ENCODE measurements at places on chromosomes 3 and 15.

DNA sequence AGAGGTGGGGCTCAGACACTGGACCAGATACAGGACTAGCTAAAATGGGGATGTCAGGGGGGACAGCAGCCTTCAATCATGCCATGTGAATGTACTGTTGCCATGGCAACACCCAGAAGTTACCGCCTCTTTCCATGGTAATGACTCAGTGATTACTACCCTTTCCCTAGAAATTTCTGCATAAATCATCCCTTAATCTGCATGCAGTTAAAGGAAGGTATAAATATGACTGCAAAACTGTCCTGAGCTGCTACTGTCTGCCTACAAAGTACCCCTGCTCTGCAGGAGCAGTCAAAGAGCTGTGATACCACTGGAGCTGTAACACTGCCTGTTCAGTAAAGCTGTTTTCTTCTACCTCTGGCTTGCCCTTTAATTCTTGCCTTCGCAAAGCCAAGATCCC is 168.2 kb downstream of the PEAK1 start:
- DNase-seq = peak; percentile 30

GRCh38 chr3:105334138-105334882 is 32.4 kb upstream of the ALCAM start:
- no peak for DNase-seq

- peak; percentile 92 for DNase-seq
These were observed 12.1 kb upstream of the RTP2 start for GRCh38 chr3:187714404-187714979.

DNA sequence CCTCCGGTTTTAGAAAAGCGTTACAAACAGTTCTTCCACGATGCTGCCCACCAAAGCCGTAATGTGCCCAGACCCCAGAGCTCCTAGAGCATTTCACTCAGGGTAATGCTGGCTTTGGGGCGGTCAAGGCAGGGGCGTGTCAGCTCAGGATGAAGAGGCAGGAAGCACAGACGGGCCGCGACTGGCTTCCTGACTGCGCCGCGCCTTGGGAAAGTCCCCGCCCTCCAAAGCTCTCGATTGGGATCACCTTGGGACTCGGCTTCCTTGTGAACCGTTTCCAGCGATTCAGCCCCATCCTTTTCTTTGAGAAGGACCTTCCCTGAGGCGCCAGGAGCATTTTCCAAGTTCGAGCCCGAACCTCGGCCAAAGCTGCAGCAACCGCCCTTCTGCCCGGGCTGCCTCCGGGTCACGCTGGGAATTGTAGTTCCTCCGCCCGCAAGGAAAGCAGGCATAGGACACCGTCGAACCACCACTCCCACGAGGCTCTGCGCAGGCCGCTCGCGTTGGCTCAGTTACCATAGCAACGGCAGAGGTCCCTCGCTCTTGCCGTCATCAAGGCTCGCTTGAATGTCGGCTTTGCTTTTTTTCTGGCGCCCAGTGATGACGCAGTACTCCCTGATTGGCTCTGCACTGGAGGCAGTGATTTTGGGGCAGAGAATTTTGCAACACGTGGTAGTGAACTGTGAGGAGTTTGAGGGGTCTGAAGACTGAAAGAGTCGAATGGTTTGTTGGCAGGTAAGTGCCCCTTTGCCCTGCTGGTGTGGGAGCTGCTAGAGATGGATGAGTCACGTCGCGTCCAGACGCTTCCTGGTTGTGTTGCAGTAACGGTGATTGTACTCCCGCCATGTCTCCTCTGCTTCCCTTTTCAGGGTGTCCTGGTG is at the start of the genes CCDC191 and QTRT2:
Gene CCDC191 (minus strand): TSS at position 397 of the 881 bp plus-strand sequence. CDS start 60 bp downstream, at position 337.
Gene QTRT2 (plus strand): TSS at position 608 of the 881 bp plus-strand sequence. CDS start 8,521 bp downstream, outside the sequence.
- peak; percentile 96 for DNase-seq

DNA sequence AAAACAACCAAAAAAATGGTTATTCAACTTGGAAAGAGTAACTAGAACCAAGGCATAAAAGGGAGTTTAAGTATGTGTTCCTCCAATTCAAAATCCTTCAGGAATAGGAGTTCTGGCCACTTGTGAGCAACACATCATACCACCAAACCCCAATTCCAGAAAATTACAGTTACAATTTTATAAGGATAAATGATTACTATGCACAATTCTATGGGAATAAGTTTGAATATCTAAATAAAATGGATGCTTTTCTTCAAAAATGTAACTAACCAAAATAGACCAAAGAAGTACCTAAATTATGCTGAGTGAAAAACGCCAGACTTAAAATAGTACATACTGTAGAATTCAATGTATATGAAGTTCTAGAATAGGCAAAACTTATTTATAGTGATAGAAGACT is 4.6 kb downstream of the HLTF start:
- no peak for DNase-seq

- DNase-seq = no peak
These were observed 31.3 kb downstream of the THSD4 start for GRCh38 chr15:71146580-71146982.

DNA sequence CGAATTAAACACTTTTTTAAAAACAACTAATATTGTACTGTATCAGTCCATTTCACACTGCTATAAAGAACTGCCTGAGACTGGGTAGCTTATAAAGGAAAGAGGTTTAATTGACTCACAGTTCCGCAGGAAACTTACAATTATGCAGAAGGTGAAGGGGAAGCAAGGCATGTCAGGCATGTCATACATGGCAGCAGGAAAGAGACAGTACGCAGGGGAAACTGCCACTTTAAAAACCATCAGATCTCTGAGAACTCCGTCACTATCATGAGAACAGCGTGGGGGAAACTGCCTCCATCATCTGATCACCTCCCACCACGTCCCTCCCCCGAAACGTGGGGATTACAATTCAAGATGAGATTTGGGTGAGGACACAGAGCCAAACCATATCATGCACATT is 162.8 kb upstream of the TPM1 start:
- DNase-seq = no peak

GRCh38 chr3:194983121-194983520 is 287.8 kb downstream of the XXYLT1 start:
- DNase-seq = no peak

- no peak for DNase-seq
These were observed 66.4 kb downstream of the TCF12 start for GRCh38 chr15:56984681-56985481.

GRCh38 chr3:173128633-173129032 is 12.4 kb downstream of the SPATA16 start:
- DNase-seq = no peak

GRCh38 chr3:181311186-181311585 is 321.6 kb upstream of the DNAJC19 start:
- DNase-seq = no peak

DNA sequence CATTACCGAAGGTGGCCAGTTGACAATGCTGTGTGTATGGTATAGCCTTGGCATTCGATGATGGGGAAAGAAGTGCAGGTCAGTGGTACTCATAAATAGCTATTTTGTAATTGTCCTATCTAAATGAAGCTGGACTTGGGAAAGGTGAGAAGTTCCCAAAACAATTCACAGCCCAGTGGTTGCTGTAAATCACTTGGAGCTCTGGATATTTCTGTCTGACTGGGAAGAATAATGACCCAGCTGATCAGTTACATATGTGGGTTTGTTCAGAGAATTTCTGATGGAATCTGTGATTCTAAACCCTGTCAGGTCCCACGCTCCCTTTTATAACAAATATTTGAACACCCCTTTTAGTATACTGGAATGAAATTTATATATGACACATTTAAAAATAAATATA is 133.9 kb upstream of the PFN2 start:
- DNase-seq = no peak

DNA sequence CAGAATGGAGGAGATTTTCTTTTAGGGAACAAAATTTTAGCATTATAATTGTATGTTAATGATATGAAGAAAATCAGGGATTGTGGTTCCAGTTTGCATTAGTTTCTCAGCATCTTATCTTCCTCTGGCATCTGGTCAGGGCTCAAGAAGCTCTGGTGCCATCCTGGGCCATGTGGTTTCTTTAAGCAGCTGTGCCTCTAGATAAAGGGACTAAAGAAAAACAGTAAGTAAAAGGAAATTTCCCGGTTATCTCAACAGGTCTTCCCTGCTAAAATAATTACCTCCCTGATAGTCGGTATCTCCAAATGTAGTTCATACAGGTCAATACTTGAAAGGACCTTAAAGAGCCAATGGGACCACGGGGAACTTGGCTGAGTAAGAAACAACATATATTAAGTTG is 375.1 kb upstream of the RBMS3 start:
- no peak for DNase-seq

- DNase-seq = no peak
These were observed 28.9 kb downstream of the EAF1 start for GRCh38 chr3:15456321-15456720.

DNA sequence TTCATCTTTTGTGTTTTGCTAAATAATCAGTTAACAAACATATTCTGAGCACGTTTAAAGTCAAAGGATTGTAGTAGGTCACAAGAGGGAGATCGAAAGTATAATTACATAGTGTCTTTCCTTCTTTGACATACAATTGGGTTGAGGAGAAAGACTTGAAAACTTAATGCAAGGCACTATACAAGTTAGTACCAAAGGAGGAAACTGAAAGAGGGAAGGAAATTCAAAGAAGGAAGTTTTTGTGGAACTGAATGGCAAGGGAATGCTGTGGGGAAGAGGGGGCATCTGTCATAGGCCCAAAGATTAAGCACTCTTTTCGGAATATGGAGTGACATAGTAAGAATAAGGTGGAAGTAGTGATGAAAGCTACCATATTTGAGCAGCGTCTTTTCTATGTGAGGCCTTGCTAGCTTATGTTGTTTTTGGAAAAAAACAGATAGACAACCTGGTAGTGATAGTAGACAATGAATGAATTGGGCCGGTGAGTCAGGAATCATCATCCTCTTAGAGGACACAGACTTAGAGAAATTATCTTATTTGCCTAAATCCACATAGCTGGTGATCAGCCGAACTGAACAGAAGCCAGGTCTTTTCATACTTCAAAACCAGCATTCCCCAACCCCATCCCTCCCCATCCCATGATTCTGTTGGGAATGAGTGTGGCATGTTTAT is 10.2 kb downstream of the MBNL1 start:
- DNase-seq = no peak

DNA sequence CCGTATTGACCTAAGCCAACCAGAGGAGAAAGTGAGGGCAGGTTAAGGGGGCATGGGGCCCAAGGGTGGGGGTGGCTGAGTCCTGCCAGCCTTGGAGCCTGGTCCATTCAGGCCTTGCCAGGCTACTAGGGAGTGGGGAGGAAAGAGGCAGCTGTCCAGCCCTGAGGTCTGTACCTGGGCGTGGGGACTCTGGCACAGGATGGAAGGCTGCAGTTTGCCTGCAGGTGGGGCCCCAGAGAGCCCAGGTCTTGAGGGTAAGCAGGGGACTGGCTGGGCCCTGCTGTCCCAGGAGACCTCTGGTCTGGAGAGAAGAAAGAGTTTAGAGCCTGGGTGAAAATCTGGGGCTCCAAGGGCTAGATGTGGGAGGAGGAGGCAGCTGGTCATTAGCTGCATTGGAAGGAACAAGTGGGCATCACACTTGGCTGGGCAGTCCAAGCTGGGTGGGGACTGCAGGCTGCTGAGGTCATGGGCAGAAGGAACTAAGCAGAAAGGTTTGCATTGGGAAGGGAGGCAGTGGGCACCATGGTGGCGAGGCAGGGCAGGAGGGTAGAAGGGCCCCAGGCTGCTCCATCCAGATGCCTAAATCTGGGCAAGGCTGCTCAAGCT is 108.4 kb downstream of the OXNAD1 start:
- DNase-seq = no peak

GRCh38 chr15:58203537-58203936 is 65.4 kb downstream of the AQP9 start:
- DNase-seq = no peak

- no peak for DNase-seq
These were observed 21.5 kb downstream of the GABRR3 start for GRCh38 chr3:98013411-98014267.

DNA sequence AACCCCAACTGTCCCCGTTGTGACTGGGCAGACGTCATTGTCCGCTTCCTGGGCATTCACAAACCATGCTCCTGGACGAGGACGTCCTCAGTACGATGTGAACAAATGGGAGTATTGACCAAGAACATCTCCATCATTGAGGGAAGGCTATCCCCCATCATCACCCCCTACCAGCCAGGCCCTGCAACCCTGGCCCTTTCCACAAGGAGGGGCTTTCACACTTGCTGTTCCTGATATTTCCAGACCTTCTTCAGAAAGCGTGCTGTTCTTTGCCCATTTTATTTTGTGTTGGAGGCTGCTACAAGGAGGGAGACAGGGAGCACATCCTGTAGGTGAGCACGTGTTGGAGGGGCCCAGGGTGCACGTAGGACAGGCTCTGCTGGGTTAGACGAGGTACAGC is 277.0 kb upstream of the LRRC3B start:
- DNase-seq = peak; percentile 47

DNA sequence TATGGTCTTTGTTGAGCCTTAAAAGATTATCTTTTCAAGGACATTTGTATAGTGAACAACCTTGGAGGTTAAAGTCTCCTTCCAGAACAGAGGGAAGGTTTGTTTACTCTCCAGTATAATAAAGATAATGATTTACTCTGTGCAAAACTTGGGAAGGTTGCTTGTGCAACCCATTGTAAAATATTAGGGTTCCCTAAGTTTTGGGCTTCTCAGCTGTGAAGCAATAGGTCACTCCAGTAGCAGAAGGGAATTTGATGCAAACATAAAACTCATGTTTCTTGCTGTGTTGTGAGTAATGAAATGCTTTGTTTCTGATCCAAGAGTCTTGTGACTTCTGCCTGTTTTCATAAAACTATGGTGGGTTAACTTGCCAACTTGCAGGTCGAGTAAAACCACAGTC is 177.5 kb downstream of the SUCNR1 start:
- DNase-seq = no peak

- DNase-seq = no peak
These were observed 21.2 kb upstream of the NDN start for GRCh38 chr15:23708332-23708731.

DNA sequence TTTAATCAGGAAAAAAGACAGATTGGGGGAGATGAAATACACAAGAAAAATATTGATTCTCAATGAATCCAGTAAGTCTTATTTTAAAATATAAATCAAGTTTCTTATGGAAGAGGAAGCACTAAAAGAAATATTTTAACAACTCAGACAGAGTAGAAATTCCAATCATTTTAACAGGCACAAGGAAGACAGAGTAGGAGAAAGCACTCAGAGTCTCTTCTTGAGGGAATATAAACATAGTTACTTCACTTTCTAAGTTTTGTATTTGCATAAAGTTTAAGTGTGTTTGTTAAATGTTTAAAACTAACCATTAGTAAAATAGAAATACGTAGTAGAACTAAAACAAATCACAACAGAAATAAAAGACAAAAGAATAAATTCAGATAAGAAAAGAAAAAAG is 24.5 kb upstream of the RTP4 start:
- no peak for DNase-seq

DNA sequence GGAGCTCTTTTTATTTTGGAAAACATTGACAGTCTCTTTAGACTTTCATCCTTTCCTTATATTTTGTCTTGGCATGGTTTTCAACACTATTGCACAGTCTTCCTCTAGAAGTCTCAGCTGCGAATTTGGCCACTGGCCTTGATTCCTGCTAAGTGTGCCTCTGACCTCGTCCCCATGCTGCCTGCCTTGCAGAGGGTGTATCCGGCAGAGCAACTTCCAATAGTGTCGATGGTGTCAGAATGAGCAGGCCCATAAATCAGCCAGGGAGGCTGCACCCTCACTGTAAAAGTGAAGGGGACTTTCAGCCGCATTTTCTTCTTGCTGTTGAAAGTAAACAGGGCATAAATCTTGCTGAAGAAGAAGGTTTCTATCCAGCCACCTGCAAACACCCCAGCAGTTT is 336.7 kb upstream of the TRIM42 start:
- no peak for DNase-seq

- DNase-seq = no peak
These were observed 529.0 kb downstream of the AGBL1 start for GRCh38 chr15:86608461-86609205.

- no peak for DNase-seq
These were observed 184.7 kb upstream of the POU1F1 start for GRCh38 chr3:87461036-87461435.
